Right lobe of liver (tissue), 6 donors: ENCODE measurements at places on chromosomes 2 and 18. TPM values are rescaled to one million over a fixed set of nuclear protein-coding genes. Genes with fewer than 3 reads are reported as not detected.

CCDC68 gene
- total RNA-seq, result 12.0 TPM

TTR gene
- total RNA-seq, result 4,498 TPM

TFPI gene
- 195 TPM for total RNA-seq

IL1R2 gene
- total RNA-seq, result 5.5 TPM

ABCG5 gene
- total RNA-seq, result 54.0 TPM

GALR1 gene
- total RNA-seq, result not detected

CNDP1 gene
- total RNA-seq, result 61.4 TPM

ASXL2 gene
- 13.4 TPM for total RNA-seq

ALPP gene
- total RNA-seq, result not detected

SERPINB3 gene
- not detected for total RNA-seq

NOL4 gene
- 0.27 TPM for total RNA-seq

UGGT1 gene
- total RNA-seq, result 42.2 TPM

TBC1D8 gene
- 27.2 TPM for total RNA-seq

CCDC74A gene
- total RNA-seq, result 0.74 TPM

PMAIP1 gene
- 0.19 TPM for total RNA-seq

MC5R gene
- not detected for total RNA-seq

LIMS4 gene
- not detected for total RNA-seq

KIF1A gene
- 0.31 TPM for total RNA-seq

NEU2 gene
- not detected for total RNA-seq

STEAP3 gene
- 127 TPM for total RNA-seq

PCARE gene
- not detected for total RNA-seq

ZNF521 gene
- 0.98 TPM for total RNA-seq

MYL1 gene
- 1.3 TPM for total RNA-seq

CAPN14 gene
- not detected for total RNA-seq

LBX2 gene
- 2.2 TPM for total RNA-seq

CD28 gene
- total RNA-seq, result 0.43 TPM

NRP2 gene
- total RNA-seq, result 10.1 TPM

FEV gene
- not detected for total RNA-seq

NFATC1 gene
- total RNA-seq, result 2.9 TPM

FNDC4 gene
- 54.6 TPM for total RNA-seq

GEN1 gene
- 7.2 TPM for total RNA-seq

CFC1 gene
- not detected for total RNA-seq

DSG4 gene
- total RNA-seq, result not detected

TOGARAM2 gene
- 0.17 TPM for total RNA-seq

MTLN gene
- 54.5 TPM for total RNA-seq

TNFAIP6 gene
- total RNA-seq, result 0.15 TPM

SULT1C2 gene
- 1.3 TPM for total RNA-seq

ABCB11 gene
- 128 TPM for total RNA-seq

INHBB gene
- total RNA-seq, result 10.0 TPM

MAP3K19 gene
- total RNA-seq, result not detected

DRC1 gene
- total RNA-seq, result not detected
